NCI-H1105 (cell line): ENCODE measurements at places on chromosomes 5 and 9.

- no peak for DNase-seq
These were observed 468.7 kb downstream of the TLE4 start for GRCh38 chr9:80040457-80040856.

GRCh38 chr5:170644501-170644900, 139.0 kb upstream of the GABRP start:
- DNase-seq, result no peak

- DNase-seq, result no peak
These were observed 12.2 kb downstream of the LCN12 start for GRCh38 chr9:136964171-136964689.

DNA sequence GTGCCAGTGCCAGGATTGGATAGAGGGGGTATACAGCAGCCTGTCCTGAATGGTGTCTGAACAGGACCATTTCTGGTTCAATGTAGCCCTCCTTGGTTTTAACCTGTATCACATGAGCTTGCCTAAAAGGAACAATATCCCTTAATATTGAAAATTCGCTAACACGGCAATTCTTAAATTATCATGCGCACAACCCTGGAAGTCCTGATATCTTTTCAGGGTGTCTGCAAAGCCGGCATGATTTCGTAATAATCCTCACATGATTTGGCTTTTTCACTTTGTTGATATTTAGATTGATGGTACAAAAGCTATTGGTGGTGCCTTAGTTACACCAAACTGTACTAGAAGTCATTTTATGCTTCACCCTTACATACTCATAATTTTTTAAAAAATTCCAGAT, 53.2 kb downstream of the PCSK1 start:
- DNase-seq, result no peak

DNA sequence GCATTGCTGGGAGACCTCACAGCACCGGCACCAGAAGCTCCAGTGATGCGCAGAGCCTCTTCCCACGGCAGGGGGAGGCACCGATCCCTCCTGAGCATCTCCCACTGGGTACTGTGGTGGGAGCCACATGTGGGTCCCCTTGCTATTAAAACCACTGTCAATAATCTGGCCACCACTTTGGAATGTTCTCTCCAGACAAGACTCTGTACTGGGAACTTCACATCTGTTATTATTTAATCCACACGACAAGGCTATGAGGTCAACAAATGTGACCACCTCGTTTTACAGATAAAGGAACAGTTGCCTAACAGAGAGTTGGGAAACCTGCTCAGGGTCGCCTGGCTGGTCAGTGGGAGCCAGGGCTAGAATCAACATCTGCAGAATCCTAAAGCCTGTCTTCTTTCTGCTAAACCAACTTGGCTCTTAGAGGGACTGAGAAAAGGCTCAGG, 72.7 kb downstream of the EPB41L4B start:
- no peak for DNase-seq

DNA sequence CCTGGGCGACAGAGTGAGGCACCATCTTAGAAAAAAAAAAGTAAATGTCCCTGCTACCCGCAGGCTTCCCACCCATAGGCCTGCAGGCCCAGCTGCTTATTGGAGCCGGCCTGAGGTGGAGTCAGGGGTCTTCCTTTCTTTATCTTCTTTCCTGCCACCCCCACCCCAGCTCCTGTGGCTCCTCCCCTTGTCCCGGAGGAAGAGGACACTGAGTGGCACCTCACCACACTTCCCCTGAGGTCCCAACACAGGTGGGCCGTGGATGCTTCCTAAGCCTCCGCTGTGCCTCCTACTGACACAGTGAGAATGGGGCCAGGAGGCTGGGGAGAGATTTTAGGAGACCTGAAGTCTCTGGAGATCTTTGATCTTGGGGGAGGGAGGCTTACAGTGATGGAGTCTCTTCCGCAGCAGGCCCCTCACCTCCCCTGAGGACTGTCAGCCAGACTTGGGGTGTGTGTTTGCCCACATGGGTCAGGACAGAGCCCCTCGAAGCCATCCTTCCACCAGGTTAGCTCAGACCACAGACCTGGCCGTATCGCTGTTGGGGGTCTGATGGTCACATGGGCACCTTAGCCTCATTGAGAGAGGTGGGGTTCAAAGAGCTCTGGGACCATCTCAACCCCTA, 135.4 kb upstream of the IER5L start:
- no peak for DNase-seq

GRCh38 chr9:38652044-38652443, 31.6 kb upstream of the ANKRD18A start:
- DNase-seq, result no peak

DNA sequence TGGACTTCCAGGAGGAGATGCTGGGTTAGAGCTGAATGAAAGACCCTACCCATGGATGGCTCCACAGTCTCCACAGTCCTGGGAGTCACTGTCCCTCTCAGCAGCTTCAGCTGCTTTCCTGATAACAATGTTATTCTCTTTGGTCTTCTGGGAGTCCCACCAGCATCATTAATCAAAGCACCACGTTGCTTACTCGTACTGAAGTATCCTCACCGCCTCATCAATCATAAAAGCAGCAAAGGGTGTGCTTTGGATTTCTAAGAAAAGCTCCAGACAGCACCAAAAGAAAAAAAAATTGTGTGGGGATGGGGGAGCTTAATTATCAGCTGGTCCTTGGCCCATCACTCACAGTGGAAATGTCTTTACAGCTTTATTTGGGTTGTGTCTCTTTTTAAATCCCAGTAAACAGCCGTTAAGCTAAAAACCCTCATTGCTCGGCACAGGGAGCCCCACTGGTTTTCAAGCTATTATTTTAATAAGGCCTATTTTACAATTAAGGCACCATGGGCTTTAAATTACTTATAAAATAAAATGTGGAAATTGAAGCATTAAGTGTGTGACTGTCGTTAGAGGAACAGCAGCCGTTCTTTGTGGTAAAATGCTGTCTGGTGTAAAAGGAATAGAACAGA, 538.0 kb downstream of the EBF1 start:
- no peak for DNase-seq
